ENCODE measurements at places on chromosomes 3 and 15.
A peak's percentile ranks its signal among the peaks of the same experiment; 100 is the strongest.

GRCh38 chr3:61776390-61776789, 215.0 kb downstream of the PTPRG start:
- no peak for DNase-seq

DNA sequence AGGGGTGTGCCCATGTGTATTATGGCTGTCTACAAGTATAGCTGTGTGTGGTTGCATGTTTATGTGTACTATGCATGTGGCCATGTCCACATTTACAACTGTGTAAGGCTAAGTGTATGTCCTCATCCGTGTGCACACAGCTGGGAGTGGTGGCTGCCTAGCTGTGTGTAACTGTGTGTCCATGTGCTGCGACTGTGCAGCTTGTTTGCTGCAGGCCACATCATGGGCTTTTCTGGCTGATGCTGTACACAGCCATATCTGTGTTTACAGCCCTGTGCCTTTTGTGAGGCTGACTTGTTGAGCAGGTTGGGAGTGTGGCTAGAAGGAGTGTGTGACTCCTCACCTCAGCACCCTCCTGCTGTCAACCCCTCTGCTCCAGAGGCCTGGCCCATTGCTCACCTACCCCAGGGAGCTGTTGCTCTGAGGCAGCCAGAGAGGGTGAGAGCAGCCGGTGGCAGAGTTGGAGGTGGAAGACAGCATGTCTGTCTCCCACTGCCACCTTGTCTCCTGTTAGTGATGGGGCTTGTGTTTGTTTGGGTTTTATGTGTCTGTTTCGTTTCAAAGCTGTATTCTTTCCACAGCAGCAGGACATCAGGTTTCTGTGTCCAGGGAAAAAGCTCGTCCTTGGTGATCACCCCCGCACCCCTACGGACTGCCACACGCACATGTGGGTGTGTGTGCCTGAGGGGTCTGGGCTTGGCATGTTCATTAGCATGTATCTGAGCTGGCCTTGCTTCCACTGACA, 1.4 kb upstream of the GRM2 start:
- DNase-seq: peak; percentile 3

- no peak for DNase-seq
Observed at GRCh38 chr3:183581496-183582155, 26.1 kb upstream of the KLHL6 start.

DNA sequence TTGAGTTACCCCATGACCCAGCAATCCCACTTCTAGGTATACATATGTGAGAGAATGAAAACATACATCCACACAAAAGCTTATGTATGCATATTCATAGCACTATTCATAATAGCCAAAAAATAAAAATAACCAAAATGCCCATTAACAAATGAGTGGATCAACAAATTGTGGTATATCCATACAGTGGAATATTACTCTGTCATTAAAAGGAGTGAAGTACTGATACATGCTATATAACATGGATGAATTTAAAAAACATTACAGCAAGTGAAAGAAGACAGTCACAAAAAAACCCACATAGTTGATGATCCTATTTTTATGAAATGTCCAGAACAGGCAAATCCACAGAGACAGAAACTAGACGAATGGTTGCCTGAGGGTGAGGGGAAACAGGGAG, 5.2 kb downstream of the C3orf20 start:
- no peak for DNase-seq

DNA sequence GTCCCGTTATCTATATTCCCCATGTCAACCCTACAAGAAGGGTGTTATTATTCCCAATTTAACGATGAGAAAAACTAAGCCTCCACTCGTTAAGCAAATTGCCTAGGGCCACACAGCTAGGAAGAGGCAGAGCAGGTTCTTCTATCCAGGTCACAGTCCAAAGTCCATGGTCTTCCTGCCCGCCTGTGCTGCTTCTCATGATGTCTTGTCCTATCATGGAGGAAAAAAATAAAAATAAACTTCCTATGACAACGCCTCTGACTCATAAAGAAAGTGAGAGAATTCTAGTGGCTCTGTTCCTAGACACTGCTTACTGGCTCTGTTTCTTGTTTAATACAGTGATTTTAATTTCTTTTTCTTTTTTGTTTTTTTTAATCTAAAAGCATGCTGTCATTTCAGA, 9.7 kb downstream of the COL8A1 start:
- DNase-seq: no peak

- DNase-seq: no peak
Observed at GRCh38 chr3:194736896-194737600, 51.4 kb downstream of the FAM43A start.

- no peak for DNase-seq
Observed at GRCh38 chr3:114214542-114215341, 22.6 kb downstream of the ZNF80 start.

- no peak for DNase-seq
Observed at GRCh38 chr3:87209111-87209510, 18.0 kb upstream of the CHMP2B start.

DNA sequence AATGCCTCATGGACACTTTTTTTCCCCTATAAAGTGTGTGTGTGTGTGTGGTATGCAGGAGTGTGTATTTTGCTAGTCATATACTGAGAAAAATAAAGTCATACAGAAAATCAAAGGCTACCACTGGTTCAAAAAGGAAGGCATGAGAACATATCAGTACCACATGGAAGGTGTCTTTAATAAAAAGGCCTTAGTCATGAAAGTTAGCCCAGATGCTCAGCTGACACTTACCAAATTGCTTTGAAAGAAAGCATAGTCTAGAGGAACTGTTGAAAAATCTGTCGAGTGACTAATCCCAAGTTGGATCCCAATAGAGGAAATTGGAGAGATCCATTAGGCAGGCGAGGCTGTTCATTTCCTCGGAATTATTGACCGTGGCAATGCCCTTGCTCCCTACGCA, 432.9 kb upstream of the CFAP20DC start:
- DNase-seq: no peak

- DNase-seq: no peak
Observed at GRCh38 chr3:147756476-147756875, 347.3 kb downstream of the ZIC1 start.

- DNase-seq: peak; percentile 59
Observed at GRCh38 chr3:171809861-171810628, at the start of gene PLD1. TSS of gene PLD1 (minus strand) at chr3:171810483. CDS start at chr3:171738051, 72,432 bp downstream.

DNA sequence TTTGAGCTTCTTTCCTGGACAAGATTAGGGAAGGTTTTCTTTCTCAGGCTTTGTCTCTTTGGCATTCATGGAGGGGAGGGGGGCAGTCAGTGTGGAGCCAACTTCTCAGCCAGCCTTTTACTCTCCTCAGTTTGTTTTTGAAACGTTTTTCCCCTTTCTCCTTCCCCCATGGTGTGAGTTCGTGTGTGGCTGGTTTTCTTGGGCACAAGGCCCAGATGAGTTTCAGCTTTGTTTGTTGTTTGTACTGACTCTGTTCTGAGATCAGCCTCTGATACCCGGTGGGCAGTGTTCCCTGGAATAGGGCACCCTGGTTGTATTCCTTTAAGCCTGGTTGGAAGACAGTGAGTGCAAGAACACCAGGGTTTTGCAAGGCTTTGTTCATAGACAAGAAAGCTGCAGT, 168.2 kb upstream of the RARB start:
- no peak for DNase-seq

GRCh38 chr3:42204867-42205599, 61.0 kb downstream of the CCK start:
- DNase-seq: no peak

GRCh38 chr3:169479314-169479939, 184.1 kb downstream of the MECOM start:
- DNase-seq: no peak

DNA sequence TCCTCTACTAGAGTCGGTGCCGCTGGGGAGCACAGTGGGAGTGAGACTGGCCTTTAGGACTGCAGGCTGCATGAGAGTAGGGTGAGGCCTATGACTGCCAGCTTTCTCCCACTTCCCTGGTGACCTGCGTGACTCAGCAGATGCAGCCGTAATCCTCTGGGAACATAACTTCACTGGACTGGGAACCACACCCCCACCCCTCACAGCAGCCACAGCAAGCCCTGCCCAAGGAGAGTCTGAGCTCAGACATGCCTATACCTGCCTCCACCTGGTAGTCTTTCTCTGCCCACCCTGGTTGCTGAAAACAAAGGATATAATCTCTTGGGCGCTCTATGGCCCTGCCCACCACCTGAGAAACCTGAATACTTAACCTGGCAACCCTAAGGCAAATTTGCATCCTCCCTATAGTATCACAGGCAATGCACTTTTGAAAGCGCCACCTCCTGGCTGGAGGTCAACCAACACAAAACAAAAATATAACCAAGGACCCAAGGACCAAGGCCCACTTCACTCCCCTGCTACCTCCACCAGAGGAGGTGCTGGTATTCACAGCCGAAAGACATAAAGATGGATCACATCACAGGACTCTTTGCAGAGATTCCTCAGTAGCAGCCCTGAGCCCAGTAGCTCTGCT, 308.9 kb downstream of the CTNNB1 start:
- DNase-seq: no peak

DNA sequence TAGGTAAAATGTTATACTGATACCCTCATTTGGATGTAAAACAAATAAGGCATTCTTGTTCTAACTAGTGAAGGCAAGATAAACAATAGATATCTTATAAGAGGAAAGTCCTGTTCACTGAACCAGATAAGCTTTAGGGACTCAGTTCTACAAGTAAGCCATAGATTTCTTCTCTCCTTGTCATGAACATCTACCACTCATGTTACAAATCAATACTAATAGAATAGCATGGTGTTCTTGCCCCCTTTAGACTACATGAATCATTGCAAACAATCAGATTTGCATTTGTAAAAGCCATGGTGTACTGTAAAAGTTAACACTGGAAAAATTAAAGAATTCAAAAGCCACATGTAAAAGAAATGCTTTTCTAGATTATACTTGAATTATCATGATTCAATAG, 500.1 kb downstream of the NLGN1 start:
- DNase-seq: no peak

DNA sequence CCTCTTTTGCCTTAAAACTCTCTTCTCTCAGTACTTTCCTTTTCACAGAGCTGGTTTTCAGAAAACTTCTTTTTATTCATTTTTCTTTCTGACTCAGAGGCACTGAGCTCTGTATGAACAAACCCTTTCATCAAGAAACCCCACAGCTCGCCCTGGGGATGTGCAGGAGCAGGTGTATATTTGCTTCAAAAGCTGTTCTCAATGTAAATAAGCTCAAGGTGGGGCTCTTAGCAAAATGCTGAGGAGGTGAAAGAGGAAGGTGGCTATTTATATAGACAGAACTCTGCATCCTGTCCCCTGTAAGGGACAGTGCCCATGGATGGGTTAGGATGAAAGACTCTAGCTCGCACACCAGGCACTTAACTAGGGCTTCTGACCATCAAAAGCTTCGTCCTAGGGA, 302.0 kb downstream of the WDR72 start:
- DNase-seq: no peak

DNA sequence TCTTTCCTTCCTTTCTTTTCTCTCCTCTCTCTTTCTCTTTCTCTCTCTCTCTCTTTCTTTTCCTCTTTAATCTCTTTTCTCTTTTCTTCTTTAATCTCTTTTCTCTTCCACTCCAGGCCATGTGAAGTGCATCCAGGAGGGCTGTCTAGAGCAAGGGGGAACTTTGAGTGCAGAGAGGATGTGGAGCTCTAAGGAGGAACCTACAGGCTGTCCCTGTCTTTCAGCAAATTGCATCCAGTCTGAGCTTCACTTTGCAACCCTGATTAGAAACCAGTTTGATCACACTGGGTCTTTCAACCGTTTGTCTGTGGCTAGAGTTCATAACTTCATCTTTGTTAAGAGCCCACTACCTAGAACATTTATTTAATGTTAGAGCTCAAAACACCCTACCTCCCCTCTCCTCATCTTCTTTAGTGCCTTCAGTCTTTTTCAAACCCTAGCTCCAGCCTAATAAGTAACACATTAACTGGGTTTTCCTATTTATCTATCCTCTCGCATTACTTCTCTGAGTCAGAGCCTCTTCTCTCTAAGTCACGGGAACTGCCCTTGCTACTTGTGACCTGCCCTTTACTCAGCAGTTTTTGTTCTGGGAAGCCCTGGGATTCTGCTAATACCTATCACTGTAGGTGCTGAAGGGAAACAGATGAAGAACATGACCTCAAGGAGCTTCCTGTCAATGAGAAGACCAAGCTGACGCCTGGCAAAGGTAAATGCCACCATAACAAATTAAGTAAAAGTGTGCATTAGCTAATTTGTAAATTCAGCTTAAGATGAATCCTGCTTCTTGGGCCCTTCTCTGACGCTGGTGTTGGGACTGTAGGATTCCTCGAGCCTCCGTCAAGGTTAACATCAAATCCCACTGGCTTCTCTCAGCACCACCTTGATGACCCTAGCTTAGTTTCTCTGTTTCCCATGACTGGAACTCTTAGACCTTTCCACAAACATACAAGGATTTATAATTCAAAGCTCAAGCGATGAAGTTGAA, at the start of gene GCNT3:
GCNT3 (plus strand) TSS at position 508 of the 985 bp plus-strand sequence. CDS start 6,456 bp downstream, outside the sequence.
- DNase-seq: no peak

- DNase-seq: no peak
Observed at GRCh38 chr3:40681658-40682055, 156.9 kb downstream of the ZNF621 start.

DNA sequence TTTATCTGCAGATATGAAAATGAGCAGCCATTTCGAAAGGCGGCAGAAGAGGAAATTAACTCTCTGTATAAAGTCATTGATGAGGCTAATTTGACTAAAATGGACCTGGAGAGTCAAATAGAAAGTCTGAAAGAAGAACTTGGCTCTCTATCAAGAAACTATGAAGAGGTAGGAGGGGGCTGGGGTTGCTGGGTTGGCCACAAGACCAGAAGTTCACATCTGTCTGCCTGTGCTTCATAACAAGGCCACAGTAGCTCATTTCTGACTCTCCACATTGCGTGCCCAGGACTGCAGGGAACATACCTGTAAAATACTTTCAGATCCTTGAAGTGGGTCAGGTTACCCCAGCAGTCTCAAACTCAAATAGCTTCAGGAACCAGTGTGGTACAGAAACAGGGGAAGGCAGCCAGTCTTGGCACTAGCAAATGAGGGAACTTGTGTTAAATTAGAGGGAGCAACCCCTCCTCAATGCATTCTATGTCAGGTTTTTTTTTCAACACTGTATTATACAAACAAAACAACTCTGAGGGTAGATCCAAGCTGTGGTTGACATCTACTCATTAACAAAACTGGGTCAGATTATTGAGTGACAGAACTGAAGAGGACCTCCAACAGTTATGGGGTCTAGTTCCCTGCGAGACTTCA, 48.7 kb downstream of the BFSP2 start:
- no peak for DNase-seq

- no peak for DNase-seq
Observed at GRCh38 chr15:88613074-88613944, 7.8 kb upstream of the AEN start.

Measured in omental fat pad (tissue), 4 donors.